Activated CD4-positive, alpha-beta T cell treated with anti-CD3 and anti-CD28 coated beads for 48 hours (primary cell): ENCODE measurements at places on chromosomes 7 and 10.
A peak's percentile ranks its signal among the peaks of the same experiment; 100 is the strongest.

GRCh38 chr10:93874309-93875031 lies 19.3 kb upstream of the SLC35G1 start:
- no peak for DNase-seq

DNA sequence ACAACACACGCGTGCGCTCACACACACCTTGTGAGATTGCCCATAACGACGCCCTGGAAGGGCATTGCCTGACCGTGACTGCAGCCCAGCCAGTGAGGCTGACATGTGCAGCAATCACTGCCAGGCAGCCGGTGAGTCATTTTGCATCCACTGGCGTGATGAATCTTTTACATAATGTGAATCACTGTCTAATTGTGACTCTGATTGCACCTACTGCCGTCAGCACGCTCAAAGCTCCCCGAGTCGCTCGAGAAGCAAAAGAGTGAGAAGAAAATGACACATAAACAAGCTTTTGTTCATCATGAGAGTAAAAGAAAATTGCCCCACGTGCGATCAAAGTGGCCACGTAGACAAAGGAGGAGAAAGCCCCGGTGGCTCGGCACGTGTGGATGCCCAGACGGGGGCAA lies 117.4 kb upstream of the PFKP start:
- DNase-seq: peak; percentile 75

DNA sequence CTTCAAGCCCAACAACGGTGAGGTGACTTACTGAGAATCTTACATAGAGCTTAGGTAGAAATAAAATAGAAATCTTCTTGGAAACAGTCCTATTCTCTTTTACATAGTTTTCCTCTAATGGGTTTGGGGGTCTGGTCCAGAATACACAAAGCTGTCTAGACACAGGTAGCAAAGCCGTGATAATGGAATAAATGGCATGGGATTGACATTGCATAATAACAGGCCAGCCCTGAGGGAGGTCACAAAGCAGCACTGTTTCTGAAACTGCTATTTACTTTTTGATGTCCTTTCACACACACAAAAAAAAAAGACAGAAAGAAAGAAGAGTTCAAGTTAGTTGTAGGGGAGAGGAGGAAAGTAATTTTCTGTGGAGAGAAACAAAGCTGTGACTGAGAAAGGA lies 364.8 kb upstream of the SORCS1 start:
- DNase-seq: no peak

DNA sequence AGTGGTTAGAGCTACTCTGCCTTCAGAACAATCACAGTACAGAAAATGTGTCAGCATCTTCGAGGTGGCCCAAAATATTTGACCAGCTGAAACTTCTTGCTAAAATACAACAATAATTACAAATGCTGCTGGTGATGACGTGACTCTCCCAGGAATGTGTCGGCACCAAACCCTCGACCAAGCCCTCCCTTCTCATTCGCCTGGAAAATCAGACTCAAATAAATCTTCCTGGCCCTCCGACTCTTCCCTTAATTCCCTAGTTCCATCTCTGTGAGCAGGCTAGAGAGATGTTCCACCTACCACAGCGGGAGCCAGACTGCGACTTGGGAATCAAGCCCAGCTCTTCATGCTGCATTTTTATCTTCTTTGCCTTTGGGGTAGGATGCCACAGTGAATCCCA lies 4.1 kb downstream of the PRSS2 start:
- DNase-seq: no peak

- DNase-seq: no peak
Measured at GRCh38 chr7:140828741-140829140, 96.0 kb downstream of the BRAF start.

- DNase-seq: no peak
Measured at GRCh38 chr7:117362294-117362888, 39.5 kb upstream of the WNT2 start.

- DNase-seq: no peak
Measured at GRCh38 chr10:79235765-79236432, 111.4 kb upstream of the PPIF start.

- DNase-seq: no peak
Measured at GRCh38 chr10:123429706-123430221, 236.4 kb upstream of the GPR26 start.

DNA sequence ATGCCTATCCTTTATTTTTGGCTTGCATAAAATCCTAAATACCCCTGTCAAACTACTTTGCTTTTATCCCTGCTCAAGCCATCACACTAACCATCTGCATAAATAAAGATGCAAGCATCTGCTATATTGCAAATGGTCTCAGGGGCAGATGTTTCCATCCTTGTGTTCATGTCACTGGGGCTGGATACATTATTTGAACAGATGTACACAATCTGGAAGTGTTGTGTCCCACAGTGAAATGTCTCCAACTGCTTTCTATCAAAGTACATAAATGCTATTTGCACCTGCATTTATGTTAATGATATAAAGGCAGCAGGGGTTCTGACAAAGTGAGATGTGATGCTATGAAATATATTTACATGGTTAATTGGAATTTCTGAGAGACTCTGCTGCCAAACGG lies 163.1 kb downstream of the ZNF438 start:
- no peak for DNase-seq
